ENCODE measurements at places on chromosomes 1 and 21.

- DNase-seq: no peak
Measured at GRCh38 chr1:83626603-83627002, 372.3 kb downstream of the TTLL7 start.

DNA sequence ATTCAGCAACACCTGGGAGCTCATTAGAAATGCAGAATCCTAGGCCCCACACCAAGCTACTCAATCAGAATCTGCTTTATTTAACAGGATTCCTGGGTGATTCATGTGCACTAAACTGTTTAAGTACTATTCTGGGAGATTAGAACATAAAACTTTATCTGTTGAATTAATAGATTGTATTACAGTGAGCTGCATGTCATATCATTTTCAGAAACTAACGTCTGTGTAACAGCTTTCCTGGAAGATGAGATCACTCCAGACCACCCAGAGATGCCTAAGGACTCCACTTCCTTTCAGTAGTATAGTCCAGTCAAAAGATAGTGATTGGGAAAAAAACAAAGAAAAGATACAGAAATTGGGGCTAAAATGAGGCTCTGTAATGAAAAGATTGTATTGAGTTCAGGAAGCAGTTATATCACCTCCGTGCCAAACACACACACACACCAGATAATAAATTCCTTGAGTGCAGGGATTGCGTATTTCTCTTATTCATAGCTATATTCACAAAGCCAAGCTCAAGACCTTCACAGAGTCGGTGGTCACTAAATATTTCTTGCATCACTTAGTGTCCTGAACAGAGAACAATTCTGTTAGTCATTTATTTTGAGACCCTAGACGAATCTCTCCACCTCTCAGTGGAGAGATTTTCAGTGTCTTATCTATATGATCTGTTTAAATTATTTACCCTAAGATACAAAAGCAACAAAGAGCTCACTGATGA, 178.2 kb downstream of the DSCAM start:
- DNase-seq: no peak

GRCh38 chr1:220369511-220369910, 97.3 kb upstream of the RAB3GAP2 start:
- no peak for DNase-seq

GRCh38 chr1:246146804-246147523, 360.1 kb downstream of the SMYD3 start:
- DNase-seq: no peak

- DNase-seq: no peak
Measured at GRCh38 chr1:162389021-162389818, 7.7 kb downstream of the C1orf226 start.

DNA sequence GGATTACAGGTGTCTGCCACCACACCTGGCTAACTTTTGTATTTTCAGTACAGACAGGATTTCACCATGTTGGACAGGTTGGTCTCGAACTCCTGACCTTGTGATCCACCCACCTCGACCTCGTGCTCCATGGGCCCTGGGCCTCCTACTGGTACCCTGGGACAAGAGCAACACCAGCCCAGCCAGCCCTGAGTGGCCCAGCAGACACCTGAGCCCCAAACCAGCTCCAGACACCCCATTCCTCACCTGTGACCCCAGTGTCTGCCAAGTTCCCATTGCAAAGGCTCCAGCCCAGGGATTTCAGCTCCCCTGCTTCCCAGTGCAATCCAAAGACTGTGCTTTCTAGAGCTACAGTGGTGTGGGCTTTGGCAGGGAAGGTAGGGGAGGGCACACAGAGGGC, 14.6 kb downstream of the MEF2D start:
- DNase-seq: no peak

- DNase-seq: no peak
Measured at GRCh38 chr1:100387657-100388350, 35.5 kb downstream of the CDC14A start.

- no peak for DNase-seq
Measured at GRCh38 chr21:42304556-42305454, 10.4 kb downstream of the TFF3 start.

GRCh38 chr1:177466286-177466685, 295.5 kb downstream of the BRINP2 start:
- no peak for DNase-seq

GRCh38 chr21:37855647-37856625, 60.3 kb downstream of the KCNJ6 start:
- DNase-seq: no peak

DNA sequence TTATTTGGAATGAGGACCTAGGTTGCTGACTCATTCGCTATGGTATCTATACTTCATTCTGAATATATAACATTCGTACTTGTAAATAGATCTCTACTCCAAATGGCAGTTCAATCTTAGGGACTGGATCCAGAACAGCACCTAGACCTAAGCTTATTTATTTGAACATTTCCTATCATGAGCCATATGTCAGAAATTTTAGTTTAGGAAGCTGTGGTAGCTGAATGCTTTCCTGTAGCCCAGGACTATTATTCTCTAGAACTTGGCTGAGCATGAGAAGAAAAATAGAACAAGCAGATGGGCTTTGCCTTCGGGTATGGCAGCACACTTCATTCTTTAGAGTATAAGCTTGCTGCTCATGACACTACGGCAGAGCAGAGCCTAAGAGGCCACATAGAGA, 1114.4 kb upstream of the B3GALT2 start:
- no peak for DNase-seq

GRCh38 chr1:209405183-209405814, 178.2 kb upstream of the CAMK1G start:
- DNase-seq: no peak

- DNase-seq: no peak
Measured at GRCh38 chr1:107821340-107821739, 143.6 kb downstream of the VAV3 start.

- DNase-seq: no peak
Measured at GRCh38 chr1:243713470-243714186, 136.4 kb downstream of the AKT3 start.

Data from esophagus squamous epithelium (tissue), 5 donors.